Left kidney (tissue), 8 donors: ENCODE measurements at places on chromosomes 2 and 18. TPM values are rescaled to one million over a fixed set of nuclear protein-coding genes. Genes with fewer than 3 reads are reported as not detected.

DNA sequence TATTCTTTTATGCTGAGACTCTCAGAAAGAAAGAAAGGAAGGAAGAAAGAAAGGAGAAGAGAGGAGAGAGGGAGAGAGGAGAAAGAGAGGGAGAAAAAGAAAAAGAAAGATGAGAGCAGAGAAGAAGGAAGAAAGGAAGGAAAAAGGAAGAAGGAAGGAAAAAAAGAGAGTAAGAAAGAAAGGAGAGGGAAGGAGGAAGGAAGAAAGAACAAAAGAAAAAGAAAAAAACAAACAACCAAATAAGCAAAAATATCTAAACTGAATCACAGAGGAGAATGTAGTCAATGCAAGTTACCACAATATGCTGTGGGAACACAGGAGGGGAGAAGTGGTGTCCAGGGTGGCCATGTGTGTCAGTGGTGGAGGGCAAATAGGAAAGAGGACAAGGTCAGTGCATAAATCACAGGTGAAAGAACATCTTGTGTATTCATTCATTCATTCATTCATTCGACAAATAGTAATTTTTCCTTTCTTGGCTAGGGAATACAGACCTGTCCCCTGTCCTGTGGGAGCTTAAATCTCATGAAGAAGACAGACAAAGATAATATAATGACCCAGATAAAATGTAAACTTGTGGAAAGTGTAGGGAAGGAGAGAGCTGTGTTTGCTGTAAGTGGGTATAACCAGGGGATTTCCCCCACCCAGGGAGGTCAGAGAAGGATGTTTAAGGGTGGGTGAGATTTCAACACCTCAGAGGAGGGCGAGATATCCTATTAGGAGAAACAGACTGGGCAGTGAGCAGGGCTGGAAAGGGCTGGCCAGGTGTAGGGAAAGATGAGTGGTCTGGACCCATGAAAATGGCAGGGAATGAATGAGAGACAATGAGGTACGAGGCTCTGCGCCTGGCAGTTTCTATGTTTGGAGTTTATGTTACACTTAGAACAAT, 50.7 kb downstream of the IL1R2 start:
- no peak for DNase-seq

DNA sequence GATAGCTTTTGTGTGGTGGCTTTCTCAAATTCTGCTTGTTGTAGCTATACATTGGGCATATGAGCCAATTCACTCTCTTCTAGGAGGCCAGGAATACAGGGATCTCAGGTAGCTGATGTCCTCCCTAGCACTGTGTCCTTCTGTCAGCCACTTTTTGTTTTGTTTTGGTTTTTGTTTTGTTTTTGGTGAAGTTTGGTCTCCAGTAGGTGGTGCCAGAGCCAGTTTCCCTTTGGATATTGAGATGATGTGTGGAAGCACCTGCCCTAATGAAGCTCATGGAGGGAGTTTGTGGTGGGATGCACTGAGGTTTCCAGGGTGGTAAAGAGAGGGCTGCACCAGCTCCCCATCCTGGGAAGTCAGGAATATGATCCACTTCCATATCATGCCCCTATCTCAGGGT, 100.5 kb upstream of the VWC2L start:
- no peak for DNase-seq

DNA sequence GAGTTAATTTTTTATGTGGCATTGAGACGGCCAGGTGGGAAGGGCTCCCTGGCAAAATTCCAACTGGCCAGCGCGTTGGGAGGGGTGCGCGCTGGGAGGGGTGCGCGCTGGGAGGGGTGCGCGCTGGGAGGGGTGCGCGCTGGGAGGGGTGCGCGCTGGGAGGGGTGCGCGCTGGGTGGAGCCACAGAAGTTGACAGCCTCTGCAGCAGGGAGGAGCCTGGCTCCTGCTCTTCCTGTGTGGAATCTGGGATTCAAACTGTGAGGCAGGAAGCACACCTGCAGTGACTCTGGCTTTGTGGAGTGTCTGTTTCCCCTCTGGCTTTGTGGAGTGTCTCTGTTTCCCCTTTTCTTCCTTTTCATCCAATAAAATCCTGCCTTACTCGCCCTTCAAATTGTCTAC, 147.9 kb upstream of the CBLN2 start:
- DNase-seq = no peak

The CCDC102B gene
- 8.8 TPM for polyA plus RNA-seq

DNA sequence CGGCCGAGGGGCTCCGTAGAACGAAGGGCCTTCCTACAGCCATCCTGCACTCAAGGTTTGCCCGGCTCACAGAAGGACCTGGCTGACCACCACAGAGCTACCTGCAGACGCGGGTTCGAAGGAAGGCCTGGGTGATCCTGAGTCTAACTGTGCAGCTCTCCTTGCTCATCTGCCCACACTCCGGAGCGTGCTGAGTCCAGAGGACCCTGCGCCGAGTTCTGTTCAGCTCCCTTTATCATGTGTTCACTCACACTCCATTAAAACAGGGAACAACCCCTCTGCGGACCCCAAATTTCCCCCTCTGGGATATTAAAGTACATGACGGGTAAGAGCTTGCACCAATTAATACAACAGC, 138.3 kb downstream of the PXDN start:
- no peak for DNase-seq
